ENCODE measurements at places on chromosomes 4 and X.

DNA sequence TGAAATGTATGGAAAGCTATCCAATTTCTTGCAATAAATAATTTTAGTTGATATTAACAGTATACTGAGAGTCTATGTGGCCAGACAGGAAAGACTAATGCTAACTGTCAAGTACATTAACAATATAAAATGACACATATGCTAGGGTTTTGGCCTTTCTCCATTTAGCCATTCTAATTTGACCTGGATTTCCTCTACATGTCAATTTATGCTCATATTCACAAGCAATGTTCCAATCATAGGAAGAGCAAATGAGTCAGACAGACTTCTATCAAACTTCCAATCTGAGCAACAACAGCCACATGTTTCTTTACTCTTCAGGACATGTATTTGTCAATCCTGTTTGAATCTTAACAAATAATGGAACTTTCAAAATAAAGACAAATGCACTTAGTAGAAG lies 53.6 kb downstream of the CORIN start:
- DNase-seq: no peak

DNA sequence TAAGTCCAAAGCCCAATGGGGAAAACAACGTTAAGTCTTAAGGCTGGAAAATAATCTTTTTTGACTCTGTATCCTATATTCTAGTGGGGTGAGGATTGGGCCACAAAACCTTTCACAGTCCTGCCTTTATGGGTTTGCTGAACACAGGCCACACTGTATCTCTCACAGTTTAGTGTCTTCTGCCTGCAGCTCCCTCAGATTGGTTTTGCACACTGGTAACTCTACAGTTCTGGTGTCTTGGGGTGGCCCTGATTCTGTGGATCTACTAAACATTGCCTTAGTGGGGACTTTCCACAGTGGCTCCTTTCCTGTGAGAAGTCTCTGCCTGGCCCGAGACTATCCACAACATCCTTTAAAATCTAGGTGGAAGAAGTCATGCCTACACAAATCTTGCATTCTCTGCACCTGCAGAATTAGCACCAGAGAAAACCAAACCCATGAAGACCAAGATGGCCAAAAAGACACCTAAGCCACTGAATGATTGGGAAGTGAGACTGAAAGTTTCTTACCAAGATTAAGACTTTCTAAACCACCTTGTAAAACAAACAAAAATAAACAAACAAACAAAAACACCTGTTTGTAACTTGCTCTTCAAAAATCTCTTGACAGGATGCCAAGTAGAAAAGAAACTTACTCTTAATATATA lies 150.4 kb upstream of the PCDH10 start:
- no peak for DNase-seq

- no peak for DNase-seq
These were observed 542.4 kb upstream of the ARX start for GRCh38 chrX:25558137-25558536.

GRCh38 chrX:72268597-72269365 lies 8.3 kb downstream of the RPS4X start:
- DNase-seq: no peak

DNA sequence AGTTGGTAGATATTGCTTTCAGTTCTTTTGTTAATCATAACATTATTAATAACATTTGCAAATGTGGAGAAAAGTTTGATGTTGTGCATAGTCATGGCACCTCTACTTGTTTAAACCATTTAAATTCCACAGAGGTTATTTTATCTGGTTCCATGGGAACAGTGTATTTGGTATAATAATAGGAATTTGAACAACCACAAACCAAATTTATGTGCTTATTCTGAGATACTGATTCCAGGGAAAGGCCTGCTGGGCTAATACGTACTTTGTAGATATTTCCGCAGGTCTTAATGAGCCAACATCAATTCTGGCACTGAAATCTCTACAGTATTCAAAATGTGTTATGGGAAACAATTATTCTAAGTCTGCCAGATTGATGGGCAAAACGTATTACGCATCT lies 319.0 kb downstream of the DKK2 start:
- no peak for DNase-seq

DNA sequence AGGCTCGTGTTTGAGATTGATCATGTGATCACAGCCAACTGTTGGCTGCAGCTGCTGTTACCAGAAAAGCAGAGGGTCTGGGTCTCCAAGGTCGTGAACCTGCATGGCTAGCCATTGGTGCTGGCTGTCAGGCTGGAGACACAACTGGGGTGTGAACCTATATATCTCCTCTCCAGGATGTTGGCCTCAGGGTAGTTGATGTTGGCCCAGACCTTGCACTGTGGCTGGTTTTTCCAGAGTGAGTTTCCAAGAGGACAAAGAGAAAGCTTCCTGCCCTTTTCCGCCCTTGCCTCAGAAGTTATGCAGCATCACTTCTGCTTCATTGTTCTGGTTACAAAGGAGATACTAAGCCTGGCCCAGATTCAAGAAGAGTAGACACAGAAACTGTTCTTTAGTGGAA lies 607.8 kb upstream of the HS3ST1 start:
- no peak for DNase-seq

DNA sequence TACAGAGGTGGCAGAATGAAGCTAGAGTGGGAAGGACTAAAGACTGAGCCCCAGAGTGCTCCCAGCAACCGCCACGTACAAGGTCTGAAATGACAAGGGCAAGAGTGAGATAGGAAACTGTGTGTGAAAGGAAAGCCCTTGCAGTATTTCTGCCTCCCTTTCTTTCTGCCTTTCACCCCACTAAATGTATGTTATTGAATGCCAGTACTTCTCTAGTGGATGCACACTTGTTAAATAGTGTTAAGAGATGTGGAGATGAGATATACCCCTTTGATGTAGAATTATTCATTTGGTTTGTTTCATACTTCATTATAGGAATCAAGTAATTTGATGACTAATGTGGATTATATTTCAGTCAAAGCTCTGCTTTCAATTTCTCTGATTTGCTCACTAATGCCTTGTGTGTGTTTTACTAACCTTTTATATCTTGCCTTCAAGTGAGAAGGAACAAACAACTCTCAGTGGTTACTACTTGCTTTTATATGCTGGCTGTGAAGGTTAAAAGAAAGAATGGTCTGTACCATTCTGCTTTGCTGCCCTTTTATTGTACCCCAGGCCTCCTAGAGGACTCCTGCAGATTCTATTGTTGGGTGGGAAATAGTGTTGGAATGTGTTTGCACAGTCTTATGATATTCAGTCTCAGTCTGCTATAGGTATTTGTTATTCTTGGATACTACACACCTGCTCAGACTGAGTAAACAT lies 8.0 kb upstream of the ANXA3 start:
- no peak for DNase-seq

DNA sequence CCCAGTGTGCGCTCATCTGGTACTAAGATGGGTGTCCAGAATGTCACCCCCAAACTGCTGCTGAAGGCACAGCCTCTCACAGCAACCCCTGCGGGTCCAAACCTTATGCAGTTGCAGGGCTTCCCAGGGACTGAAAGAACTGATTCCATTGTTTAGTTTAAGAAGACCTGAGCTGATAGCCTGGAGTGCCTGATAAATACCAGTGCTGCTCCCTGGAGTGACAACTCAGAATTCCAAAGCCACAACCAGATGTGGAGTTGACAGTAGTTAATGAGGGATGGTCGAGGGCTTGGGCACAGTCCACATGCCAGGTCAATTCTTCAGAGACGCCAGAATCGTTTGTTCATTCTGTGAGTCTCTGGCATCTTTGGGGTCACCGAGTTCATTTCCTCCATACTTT lies 71.2 kb downstream of the LNX1 start:
- no peak for DNase-seq

DNA sequence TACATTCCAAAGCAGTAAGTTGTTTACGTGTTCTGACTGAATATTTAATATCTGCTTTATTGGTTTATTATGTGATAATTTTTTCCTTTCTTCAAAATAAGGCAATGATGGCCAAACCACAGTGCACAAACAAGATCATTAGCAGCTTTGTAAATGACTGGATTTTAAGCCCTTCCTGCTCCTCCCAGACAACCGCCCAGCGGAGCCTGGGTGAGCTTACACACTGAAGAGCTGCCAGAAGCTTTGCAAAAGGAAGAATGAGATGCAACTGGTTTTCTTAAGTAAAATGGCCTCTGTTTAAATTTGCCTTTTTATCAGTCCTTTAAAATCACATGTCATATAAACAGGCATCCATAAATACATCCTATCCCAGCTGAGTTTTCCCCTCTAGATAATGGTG lies 52.2 kb downstream of the SPARCL1 start:
- DNase-seq: no peak

DNA sequence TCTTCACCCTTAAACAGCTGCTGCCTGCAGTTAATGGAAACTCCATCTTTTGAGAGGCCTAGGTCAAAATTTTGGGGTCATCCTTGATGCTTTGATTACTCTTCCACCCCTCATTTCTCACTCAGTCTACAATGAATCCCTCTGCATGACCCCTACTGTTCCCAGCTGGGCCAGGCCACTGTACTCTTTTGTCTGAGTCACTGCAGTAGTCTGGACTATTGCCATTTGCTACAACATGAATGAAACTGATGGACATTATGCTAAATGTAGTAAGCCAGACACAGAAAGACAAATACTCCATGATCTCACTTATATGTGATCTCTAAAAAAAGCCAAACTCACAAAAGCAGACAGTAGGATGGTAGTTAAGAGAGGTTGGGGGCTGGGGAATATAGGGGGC lies 28.3 kb downstream of the STK32B start:
- DNase-seq: no peak

DNA sequence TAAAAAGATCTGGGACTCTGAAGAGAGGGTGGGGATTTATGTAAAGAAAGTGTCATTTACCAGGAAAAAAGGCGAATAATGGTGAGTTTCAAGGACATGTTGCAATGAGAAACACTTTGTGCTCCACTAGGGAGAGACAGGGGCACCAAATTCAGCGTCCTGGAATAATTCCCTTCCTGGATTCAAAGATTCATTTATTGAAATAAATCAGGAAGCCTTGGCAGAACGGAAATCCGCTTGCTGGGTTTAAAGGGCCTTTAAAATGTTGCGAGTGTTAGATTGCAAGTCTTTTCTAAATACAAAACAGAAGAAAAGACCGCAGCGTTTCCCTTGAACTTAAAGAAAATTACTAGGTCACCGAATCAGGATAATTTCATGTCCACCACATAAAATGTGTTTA lies 3.8 kb upstream of the ZIC3 start:
- DNase-seq: no peak

DNA sequence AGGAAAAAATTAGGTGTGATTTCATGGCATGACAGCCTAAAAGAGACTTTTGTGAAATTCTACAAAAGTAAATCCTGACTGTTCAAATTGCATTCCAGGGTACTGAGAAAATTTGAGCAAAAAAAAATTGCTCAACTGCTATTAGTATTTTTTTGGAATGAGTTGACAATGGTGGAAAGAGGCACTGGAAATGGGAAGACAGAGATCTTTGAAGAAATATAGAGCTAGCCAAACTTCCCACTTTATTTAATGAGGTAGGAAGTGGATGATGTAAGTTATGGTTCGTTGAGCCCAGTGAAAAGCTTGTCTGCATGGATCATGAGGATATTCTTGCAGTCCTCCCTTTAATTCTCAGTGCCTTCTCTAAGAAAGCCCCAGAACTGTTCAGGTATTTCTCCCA lies 183.8 kb downstream of the PTTG2 start:
- no peak for DNase-seq

- DNase-seq: no peak
These were observed 62.4 kb upstream of the BMPR1B start for GRCh38 chr4:94695384-94695783.

DNA sequence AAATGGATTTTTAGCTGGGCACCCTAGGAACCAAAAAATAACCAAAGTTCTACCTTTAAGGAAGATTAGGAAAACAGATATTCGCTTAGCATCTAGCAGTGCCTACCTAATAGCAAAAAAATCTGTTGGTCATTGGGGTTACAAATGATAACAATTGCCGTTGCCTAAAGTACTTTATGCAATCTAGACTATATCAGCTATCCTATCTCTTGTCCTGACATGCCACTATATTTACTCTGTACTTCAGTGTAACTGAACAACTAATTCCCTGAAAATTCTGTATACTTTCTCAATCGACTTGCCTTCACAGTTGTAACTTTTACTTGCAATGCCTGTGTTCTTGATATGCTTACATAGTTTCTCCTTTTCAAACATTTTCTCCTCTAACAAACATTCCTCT lies 282.9 kb upstream of the PCDH7 start:
- no peak for DNase-seq

DNA sequence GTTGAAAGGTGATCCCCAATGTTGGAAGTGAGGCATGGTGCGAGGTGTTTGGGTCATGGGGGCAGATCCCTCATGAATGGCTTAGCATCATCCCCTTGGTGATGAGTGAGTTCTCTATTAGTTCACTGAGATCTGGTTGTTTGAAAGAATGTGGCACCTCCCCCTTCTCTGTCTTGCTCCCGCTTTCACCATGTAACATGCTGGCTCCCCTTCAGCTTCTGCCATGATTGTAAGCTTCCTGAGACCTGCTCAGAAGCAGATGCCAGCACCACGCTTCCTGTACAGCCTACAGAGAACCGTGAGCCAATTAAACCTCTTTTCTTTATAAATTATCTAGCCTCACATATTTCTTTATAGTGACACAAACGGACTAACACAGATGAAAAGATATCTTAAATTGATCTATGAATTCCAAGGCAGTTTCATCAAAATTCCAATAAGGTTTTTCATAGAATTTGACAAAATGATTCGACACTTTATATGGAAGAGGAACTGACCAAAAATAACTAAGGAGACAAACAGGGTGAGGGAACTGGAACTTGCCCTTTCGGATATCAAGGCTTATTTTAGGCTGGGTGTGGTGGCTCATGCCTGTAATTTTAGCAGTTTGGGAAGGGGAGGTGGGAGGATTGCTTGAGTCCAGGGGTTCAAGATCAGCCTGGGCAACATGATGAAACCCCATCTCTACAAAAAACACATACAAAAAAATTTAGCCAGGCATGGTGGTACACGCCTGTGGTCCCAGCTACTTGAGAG lies 56.9 kb upstream of the OGT start:
- DNase-seq: no peak

GRCh38 chrX:10755439-10756334 lies 135.3 kb upstream of the MID1 start:
- DNase-seq: no peak

DNA sequence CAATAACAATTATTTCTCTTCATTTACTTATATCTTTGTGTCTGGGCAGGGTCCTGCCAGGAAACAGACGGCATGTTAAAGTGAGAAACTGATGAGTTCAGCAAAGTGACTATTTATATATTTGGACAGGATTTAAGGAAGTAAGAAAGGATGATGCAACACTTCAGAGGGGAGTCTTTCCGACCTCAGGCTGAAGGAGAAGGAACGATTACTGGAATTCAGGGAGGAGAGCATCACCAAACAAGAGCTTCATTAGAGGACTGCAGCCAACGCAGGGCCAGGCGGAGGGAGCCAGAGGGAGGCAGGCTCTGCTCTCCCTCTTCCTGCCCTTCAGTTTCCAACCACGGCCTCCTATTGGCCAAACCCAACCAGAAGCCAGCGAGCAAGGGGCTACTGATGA lies 1.5 kb upstream of the TLR7 start:
- DNase-seq: no peak

DNA sequence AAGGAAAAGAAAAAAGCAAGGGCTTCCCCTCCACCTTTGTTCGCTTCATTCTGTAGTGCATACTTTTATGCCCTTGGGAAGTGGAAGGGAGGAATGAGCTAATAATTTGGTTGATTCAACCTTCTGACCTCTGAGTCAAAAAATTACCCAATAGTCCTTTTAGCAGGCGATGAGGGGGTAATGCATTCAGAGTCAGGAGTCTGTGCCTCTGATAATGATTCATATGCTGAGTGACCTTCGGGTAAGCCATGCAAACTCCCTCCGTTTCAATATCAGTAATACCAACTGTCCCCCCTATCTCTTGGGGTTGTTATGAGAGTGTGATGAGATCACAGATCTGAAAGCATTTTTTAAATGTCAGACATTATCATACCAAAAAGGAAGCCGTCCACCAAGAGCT lies 41.6 kb upstream of the ACSL4 start:
- DNase-seq: no peak
